ENCODE measurements at places on chromosomes 7 and 10.

DNA sequence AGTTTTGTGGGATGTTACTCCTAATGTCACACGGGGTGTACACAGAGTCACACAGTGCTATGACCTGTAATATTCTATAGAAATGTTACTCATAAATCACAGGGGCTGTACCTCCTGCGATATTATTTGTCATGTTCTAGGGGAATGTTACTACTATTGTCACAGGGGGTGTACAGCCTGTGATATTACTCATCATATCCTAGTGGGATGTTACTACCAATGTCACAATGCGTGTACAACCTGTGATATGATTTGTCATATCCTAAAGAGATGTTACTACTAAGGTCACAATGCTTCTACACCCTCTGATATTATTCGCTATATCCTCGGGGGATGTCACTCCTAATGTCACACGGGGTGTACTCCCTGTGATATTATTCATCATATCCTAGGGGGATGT is 7.6 kb upstream of the CCZ1B start:
- DNase-seq, result no peak

GRCh38 chr7:98321301-98321700 is 39.8 kb downstream of the BRI3 start:
- no peak for DNase-seq

GRCh38 chr7:105854498-105854897 is 21.9 kb downstream of the ATXN7L1 start:
- no peak for DNase-seq

DNA sequence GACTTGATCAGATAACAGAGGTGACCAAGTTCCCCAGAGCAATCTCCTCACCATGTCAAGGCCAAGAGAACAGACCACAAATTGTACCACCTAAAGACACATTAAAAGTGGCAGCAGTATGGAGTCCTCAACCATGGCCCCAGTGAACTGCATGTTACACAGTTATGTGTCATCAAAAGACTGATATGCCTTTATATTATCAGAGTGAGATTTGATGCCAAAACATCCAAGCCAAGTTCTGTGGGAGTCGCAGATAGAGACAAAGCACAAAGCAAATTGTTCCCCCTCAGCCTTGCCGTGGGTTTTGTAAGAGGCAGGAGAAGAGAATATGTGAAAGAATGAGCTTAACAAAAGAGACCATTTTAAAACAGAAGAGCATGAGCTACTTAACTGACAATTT is 39.2 kb upstream of the TES start:
- peak; percentile 9 for DNase-seq

GRCh38 chr7:46513447-46513848 is 592.4 kb upstream of the IGFBP3 start:
- DNase-seq, result no peak

GRCh38 chr10:75234017-75234682 is 1.6 kb downstream of the COMTD1 start:
- peak; percentile 97 for DNase-seq

All from hematopoietic multipotent progenitor cell treated with erythropoietin and hydrocortisone succinate and interleukin-3 and kit ligand, for 6 days (in vitro differentiated cells).